Breast epithelium (tissue), 4 donors: ENCODE measurements at places on chromosomes 6 and 20. TPM values are rescaled to one million over a fixed set of nuclear protein-coding genes. Genes with fewer than 3 reads are reported as not detected.

The SPTLC3 gene
- total RNA-seq = 11.1 TPM

DNA sequence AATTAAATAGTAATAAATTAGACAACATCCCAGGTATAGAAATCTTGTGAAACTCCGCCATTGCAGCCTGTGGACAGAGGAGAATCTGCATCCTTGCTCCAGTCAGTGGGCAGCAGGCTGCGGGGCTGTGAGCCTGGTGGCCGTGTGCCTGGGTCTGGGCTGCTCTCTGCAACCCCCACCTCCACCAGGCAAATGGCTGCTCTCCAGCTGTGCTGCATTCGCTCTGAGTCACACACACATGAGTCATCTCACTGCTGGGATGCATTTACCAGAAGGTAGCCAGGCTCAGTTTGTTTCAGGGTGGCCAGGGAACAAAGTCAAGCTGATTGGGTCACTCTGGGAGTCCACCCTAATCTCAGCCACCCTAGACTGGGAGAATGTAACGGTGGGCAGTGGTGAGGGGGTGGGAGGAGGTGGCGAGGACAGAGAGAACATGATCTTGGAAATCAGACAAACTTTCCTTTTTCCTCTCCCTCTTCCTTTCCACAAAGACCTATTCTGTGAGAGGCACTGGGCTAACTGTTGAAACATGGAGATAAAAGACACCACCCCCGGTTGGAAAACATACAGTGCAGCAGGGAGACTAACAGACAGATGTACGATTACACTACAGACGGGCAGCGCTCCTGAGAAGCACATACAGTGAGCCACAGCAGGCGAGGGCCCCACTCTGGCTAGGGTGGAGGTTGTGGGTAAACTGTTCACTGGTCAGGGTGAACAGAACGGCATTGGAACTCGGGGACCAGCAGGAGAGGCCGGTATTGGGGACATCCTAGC lies 59.2 kb downstream of the TRAM2 start:
- DNase-seq = peak; percentile 80

The SRSF12 gene
- 0.98 TPM for total RNA-seq

The OR12D1 gene
- total RNA-seq = not detected

GRCh38 chr6:43938178-43939105 lies 168.4 kb downstream of the VEGFA start:
- DNase-seq = no peak

- DNase-seq = no peak
Measured at GRCh38 chr6:98894810-98895209, 52.9 kb downstream of the FBXL4 start.

GRCh38 chr6:25170640-25171039 lies 108.5 kb upstream of the CARMIL1 start:
- DNase-seq = no peak

GRCh38 chr20:8711501-8711900 lies 357.4 kb upstream of the PLCB4 start:
- no peak for DNase-seq

GRCh38 chr20:52269321-52269720 lies 77.7 kb upstream of the ZFP64 start:
- no peak for DNase-seq

GRCh38 chr20:46375771-46376170 lies 30.6 kb downstream of the ELMO2 start:
- DNase-seq = no peak

GRCh38 chr20:61203320-61203719 lies 48.7 kb upstream of the CDH4 start:
- no peak for DNase-seq

DNA sequence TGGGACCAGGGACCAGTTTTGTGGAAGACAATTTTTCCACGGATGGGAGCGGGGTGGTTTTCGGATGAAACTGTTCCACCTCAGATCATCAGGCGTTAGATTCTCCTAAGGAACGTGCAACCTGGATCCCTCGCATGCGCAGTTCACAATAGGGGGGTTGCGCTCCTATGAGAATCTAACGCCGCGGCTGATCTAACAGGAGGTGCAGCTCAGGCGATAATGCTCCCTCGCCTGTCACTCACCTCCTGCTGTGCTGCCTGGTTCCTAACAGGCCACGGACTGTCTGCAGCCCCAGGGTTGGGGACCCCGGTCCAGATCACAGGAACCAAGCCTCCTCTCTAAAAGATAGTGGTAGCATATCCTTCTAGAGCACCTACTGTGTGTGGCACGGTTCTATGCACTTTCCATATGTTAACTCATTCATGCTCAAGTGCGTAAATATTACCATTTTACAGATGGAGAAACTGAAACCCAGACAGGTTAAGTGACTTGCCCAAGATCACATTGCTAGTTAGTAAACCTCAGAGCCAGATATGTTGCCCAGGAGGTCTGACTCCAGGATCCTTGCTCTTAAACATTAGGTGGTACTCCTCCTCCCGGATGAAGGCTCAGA lies 25.3 kb downstream of the SPDEF start:
- no peak for DNase-seq

The SCRT2 gene
- total RNA-seq = not detected

The BMP2 gene
- 5.0 TPM for total RNA-seq

DNA sequence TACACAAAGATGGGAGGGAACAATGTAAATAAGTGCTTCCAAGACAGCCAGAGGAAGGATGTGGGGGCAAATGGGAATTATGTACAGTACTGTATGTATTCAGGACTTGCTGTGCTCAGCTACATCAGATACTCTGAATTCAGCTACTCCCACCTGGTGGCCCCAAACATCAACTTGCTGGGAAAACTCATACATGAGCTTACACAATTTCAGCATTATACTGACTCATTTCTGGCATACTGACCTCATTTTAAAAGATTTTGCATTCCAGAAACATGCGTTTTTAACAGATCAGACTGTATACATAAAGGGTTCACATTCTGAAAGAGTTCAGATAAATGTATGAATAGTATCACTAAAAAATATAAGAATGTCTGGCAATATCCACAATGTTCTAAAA lies 59.7 kb downstream of the GPX5 start:
- no peak for DNase-seq

The ISM1 gene
- 13.0 TPM for total RNA-seq

The ABT1 gene
- 13.8 TPM for total RNA-seq

DNA sequence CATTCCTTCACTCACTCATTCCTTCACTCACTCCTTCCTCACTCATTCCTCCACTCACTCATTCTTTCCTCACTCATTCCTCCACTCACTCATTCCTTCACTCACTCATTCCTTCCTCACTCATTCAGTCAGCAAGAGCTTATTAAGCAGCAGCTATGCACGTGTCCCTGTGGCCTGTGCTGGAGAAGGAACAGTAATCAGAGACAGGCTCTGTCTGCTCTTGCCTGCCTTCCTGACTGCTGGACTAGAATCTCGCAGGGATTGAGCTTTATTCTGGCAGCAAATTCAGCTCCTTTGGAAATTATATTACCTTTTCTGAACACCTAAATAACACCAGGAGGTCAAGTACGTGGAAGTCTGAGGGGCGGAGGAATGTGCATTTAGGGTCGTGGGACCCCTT lies 138.9 kb upstream of the AGPAT4 start:
- DNase-seq = no peak

- peak; percentile 40 for DNase-seq
Measured at GRCh38 chr20:1467355-1468116, 887 bp upstream of the NSFL1C start.
